ENCODE measurements at places on chromosomes 13 and 19.

- no peaks in the 10 kb centered on the region for H3K4me1 ChIP-seq
- H3K27ac ChIP-seq: no peak overlapping the region
- no peak for DNase-seq
- H3K36me3 ChIP-seq: no peaks in the 10 kb centered on the region
These were observed 3.9 kb downstream of the SLC25A41 start for GRCh38 chr19:6429419-6430221.

DNA sequence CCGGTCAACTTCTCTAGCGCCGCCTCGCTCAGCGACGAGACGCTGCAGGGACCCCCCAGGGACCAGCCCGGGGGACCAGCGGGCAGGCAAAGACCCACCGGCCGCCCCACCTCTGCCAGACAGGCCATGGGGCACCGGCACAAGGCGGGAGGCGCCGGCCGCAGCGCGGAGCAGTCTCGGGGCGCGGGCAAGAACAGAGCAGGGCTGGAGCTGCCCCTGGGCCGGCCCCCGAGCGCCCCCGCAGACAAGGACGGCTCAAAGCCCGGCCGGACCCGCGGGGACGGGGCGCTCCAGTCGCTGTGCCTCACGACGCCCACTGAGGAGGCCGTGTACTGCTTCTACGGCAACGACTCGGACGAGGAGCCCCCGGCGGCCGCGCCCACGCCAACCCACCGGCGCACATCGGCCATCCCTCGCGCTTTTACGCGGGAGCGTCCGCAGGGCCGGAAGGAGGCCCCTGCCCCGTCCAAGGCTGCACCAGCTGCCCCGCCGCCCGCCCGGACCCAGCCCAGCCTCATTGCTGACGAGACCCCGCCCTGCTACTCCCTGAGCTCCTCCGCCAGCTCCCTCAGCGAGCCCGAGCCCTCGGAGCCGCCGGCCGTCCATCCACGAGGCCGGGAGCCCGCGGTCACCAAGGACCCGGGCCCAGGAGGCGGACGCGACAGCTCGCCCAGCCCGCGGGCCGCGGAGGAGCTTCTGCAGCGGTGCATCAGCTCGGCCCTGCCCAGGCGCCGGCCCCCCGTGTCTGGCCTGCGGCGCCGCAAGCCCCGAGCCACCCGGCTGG, 11.3 kb downstream of the C19orf25 start:
- no peak overlapping the region for H3K27ac ChIP-seq
- H3K4me3 ChIP-seq: no peak overlapping the region
- peaks cover 12% of the 10 kb centered on the region for H3K4me1 ChIP-seq
- no peak for DNase-seq
- no peaks in the 10 kb centered on the region for H3K36me3 ChIP-seq

DNA sequence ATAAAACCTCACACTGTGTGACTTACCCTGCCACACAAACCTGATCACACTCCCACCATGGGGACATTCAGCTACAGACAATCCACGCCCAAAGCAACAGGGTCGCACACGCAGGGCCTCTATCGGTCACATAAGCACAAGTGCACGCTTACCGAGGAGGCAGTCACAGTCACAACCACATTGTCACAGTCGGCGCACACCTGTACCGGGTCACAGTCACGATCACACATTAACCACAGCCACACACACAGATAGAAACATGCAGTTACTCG, 579 bp downstream of the ZNF566 start:
- H3K36me3 ChIP-seq: no peaks in the 10 kb centered on the region
- H3K4me3 ChIP-seq: peak overlapping the region; percentile 83
- H3K4me1 ChIP-seq: no peaks in the 10 kb centered on the region
- peak overlapping the region; percentile 99 for H3K27ac ChIP-seq
- H3K27me3 ChIP-seq: no peaks in the 10 kb centered on the region
- DNase-seq: peak; percentile 14

DNA sequence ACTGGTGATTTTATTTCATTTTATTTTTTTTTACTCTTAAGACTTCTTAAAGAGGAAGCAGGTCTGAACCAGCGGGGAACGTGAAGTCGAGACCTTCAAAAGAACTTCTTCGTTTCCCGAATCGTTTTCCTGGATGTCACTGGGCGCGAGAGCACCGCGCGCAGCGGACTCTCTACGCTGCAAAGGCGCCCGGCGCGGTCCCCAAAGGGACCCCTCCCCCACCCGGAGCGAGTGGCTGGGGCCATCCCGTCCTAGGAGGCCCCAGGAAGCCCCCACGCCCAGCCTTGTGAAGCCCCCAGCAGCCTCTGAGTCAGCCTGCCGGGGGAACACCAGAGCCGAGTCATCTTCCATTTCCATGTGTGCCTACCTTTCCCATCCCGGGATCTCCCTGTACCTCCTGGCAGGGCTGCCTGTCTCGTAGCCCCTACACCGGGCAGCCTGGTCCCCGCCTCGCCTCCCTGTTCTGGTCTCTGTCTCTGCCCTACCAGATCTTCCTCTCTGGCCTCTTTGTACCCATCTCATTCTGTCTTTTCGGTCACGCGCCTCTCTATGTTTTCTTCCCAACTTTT, 608 bp downstream of the CD70 start:
- no peak for DNase-seq
- no peaks in the 10 kb centered on the region for H3K36me3 ChIP-seq
- H3K4me3 ChIP-seq: peak overlapping the region; percentile 14
- H3K4me1 ChIP-seq: peaks cover 6% of the 10 kb centered on the region

- peak; percentile 40 for DNase-seq
- no peaks in the 10 kb centered on the region for H3K4me1 ChIP-seq
- peaks cover 28% of the 10 kb centered on the region for H3K27me3 ChIP-seq
These were observed 23.4 kb upstream of the TCF3 start for GRCh38 chr19:1675633-1676350.

GRCh38 chr19:52492994-52493470, 34.4 kb upstream of the ZNF808 start:
- H3K4me1 ChIP-seq: no peaks in the 10 kb centered on the region
- peak overlapping the region; percentile 31 for H3K4me3 ChIP-seq
- H3K27me3 ChIP-seq: no peaks in the 10 kb centered on the region
- DNase-seq: no peak
- no peaks in the 10 kb centered on the region for H3K36me3 ChIP-seq

GRCh38 chr13:28408235-28408848, 86.6 kb downstream of the FLT1 start:
- DNase-seq: peak; percentile 76
- H3K4me3 ChIP-seq: peak overlapping the region; percentile 2
- H3K27ac ChIP-seq: peak overlapping the region; percentile 96
- peaks cover 39% of the 10 kb centered on the region for H3K4me1 ChIP-seq
- H3K27me3 ChIP-seq: no peaks in the 10 kb centered on the region
- no peaks in the 10 kb centered on the region for H3K36me3 ChIP-seq

DNA sequence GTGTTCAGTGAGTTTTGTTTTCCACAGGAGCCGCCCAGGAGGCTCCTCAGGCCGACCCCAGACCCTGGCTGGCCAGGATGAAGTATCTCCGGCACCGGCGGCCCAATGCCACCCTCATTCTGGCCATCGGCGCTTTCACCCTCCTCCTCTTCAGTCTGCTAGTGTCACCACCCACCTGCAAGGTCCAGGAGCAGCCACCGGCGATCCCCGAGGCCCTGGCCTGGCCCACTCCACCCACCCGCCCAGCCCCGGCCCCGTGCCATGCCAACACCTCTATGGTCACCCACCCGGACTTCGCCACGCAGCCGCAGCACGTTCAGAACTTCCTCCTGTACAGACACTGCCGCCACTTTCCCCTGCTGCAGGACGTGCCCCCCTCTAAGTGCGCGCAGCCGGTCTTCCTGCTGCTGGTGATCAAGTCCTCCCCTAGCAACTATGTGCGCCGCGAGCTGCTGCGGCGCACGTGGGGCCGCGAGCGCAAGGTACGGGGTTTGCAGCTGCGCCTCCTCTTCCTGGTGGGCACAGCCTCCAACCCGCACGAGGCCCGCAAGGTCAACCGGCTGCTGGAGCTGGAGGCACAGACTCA, 12.9 kb downstream of the B3GNT3 start:
- DNase-seq: no peak
- no peaks in the 10 kb centered on the region for H3K4me1 ChIP-seq
- no peak overlapping the region for H3K4me3 ChIP-seq
- H3K27me3 ChIP-seq: no peaks in the 10 kb centered on the region
- H3K36me3 ChIP-seq: no peaks in the 10 kb centered on the region

GRCh38 chr13:47932950-47933923, 67.8 kb downstream of the SUCLA2 start:
- H3K4me1 ChIP-seq: no peaks in the 10 kb centered on the region
- no peaks in the 10 kb centered on the region for H3K36me3 ChIP-seq
- H3K27ac ChIP-seq: no peak overlapping the region
- no peak overlapping the region for H3K4me3 ChIP-seq

DNA sequence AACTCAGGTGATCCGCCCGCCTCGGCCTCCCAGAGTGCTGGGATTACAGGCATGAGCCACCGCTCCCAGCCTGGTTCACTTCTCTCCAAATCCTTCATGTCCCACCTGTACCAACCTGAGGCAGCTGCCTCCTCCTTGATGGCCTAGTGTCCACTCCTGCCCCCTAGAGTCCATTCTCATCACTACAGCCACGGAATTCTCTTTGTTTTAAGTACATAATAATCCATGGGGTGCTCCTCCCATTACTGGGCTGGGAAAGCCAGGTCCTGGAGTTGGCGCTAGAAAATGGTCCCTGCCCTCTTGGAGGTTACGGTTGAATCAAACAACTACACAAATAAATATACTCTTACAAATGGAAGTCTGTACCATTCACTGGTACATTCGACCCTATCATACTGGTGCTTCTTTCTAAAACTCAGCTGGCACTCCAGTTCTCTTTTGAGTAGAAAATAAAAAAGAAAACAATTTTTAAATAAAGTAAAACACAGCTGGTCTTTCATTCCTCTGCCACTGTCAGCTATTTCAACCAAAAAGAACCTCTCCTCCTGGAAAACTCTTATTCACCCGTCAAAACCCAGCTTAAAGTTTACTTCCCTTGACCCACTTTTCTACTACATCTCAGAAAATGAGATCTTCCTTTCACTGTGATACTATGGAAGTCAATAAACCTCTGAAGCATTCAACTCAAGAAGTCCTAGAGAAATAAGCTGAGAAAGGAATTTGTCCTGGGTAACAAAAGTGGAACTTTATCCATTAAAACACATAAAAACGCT, 22.4 kb upstream of the ARHGEF18 start:
- H3K27ac ChIP-seq: no peak overlapping the region
- peaks cover 2% of the 10 kb centered on the region for H3K4me1 ChIP-seq
- DNase-seq: peak; percentile 21
- no peaks in the 10 kb centered on the region for H3K36me3 ChIP-seq

GRCh38 chr13:110183910-110184309, 123.0 kb downstream of the COL4A1 start:
- no peak overlapping the region for H3K27ac ChIP-seq
- no peak for DNase-seq
- H3K27me3 ChIP-seq: no peaks in the 10 kb centered on the region
- no peak overlapping the region for H3K4me3 ChIP-seq

DNA sequence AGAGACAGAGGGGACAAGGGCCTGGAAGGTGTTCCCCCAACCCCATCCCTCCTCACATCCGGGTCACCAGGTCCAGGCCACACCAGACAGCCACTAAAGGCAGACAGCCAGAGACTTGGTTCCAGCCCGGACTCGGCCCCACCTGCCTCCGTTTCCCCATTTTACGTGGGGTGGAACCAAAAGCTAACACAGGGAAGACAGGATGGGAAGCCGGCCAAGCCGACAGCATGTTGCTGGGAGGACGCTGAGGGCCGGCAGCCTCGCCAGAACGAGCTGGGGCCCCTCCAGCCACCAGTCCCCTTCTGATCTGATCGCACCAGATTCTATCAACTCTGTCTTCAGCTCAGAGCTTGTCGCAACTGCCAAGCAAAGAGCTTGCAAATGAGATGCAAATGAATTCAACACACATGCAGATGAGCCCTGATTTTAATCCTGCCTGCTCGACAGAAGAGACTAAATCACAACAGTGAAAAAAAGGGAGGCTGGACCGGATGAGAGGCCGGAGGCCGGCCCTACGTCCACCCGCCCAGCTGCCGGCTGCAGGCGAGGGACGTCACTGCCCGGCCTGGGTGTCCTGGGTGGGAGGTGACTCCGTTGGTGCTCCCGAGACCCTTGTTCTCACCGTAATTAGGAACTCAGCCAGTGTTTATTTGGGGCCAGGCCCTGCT, 17.5 kb upstream of the SHC2 start:
- DNase-seq: no peak
- H3K27me3 ChIP-seq: no peaks in the 10 kb centered on the region
- no peaks in the 10 kb centered on the region for H3K36me3 ChIP-seq
- H3K4me3 ChIP-seq: no peak overlapping the region
- H3K27ac ChIP-seq: no peak overlapping the region

- H3K4me3 ChIP-seq: no peak overlapping the region
- H3K27ac ChIP-seq: peak overlapping the region; percentile 83
- no peaks in the 10 kb centered on the region for H3K36me3 ChIP-seq
These were observed 69.2 kb downstream of the ZNF100 start for GRCh38 chr19:21698215-21698614.

DNA sequence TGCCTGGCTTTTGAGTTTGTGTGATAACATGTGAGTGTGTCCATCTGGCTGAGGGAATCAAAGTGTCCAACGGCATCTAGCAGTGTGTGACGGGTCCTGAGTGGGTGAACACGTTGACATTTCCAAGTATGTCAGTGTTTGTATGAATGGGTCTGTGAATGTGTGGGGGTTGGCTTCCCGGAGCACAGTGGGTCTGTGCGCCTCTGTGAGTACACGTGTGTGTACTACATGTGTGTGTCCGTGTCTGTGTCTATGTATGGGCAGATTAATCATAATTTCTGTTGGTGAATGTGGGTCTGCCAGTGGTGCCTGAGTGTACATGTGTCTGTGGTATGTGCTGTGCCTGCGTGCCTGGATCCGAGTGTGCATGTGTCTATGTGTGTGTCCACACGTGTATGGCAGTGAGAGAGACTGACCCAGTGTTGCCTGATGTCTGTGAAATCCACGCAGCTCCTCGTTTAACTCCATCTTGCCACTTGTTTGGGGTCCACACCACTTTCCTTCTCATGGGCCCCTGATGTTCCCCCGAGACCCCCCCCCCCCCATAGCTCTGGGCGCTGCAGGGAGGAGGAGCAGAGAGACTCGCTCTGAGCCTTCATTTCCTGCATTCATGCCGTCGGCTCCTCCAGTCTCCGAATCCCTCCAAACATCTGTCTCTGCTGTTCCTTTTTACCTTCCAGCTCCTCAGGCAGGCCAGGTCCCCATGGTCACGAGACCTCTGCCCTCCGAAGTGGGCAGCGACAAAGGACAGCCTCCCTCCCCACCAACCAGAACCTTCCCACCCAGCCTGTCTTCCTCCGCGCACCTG, 5.3 kb downstream of the CCDC8 start:
- no peaks in the 10 kb centered on the region for H3K36me3 ChIP-seq
- H3K4me3 ChIP-seq: no peak overlapping the region
- H3K4me1 ChIP-seq: peaks cover 35% of the 10 kb centered on the region
- H3K27ac ChIP-seq: peak overlapping the region; percentile 76
- no peaks in the 10 kb centered on the region for H3K27me3 ChIP-seq
- peak; percentile 29 for DNase-seq

DNA sequence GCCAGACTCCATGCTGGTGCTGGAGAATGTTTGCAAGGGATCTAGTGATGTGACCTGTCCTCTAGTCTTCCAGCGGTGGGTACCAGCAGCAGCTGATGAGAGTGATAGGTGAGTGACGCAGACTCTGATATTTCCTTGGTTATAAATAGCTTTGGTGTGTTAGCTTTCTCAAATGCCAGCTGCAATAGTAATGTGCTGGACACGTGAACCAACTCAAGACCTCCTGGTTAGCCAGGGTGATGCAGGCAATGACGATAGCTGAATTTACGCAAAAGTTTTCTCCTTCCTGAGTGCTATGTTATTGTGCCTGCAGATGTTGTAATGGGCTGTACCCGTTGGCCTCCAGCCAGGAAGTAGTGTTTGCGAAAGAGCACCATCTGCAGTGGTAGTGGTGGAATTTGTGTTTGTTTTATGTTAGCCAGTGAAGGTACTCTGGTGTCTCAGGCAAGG, 129.5 kb downstream of the CYSLTR2 start:
- no peaks in the 10 kb centered on the region for H3K4me1 ChIP-seq
- peak; percentile 100 for DNase-seq
- H3K4me3 ChIP-seq: no peak overlapping the region
- H3K36me3 ChIP-seq: no peaks in the 10 kb centered on the region
- H3K27ac ChIP-seq: no peak overlapping the region

Data from cardiac muscle cell (in vitro differentiated cells and primary cell).